ENCODE measurements at places on chromosomes 2 and 18.

DNA sequence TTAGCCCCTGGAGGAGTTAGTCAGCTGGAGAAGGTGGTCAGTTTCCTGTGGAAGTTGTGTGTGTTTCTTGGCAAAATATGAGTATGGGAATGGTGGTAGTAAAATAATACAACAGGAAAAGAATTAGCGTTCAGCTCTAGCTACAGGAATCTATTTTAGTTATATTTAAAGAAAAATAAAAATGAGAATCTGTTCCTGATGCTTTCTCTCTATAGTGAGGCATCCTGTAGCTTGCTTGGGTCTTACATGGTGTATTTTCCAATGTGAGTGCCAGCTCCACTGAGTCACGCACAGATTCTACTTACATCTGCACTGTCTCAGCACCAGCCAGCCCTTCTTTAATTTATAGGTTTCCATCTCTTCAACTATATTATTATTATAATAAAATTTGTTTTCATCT, 132.2 kb downstream of the BIRC6 start:
- DNase-seq, result no peak

GRCh38 chr2:204226305-204226880, 289.8 kb downstream of the ICOS start:
- DNase-seq, result no peak

DNA sequence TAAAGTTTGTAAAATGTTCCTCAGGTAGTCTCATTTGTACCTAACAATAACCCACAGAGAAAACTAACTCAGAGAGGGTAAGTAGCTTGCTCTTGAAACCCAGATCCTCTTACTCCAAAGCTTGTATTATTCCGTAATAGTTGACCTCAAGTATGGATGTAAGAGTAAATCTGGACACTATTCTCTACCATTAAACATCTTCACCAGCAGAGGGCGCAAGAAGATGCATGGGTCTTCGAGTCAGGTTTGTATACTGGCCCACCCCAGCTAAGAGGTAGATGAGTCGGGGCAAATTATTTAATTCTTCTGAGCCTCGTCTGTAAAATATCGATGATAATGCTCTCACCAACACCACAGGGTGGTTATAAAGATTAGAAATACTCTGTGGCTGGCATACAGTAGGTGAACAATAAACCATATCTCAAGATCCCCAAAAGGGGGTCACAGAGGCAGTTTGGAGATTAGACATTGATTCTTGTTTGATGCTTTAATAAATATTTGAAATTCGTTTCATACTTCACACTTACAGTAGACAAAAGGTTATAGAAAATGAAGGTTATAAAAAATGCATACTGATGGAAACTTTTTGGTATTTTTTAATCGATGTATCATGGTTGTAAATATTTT, 3.5 kb upstream of the CABLES1 start:
- DNase-seq, result peak; percentile 80

GRCh38 chr2:44579837-44580230, 218.1 kb downstream of the CAMKMT start:
- no peak for DNase-seq

- no peak for DNase-seq
These were observed 795 bp upstream of the TCF7L1 start for GRCh38 chr2:85132397-85132796.

GRCh38 chr2:88874063-88874657, 182.7 kb downstream of the RPIA start:
- DNase-seq, result peak; percentile 27

Data from fibroblast of skin of right biceps (primary cell).